NCI-H1092 (cell line): ENCODE measurements at places on chromosomes 12 and 14.

GRCh38 chr12:58554522-58555157 lies 365.7 kb downstream of the LRIG3 start:
- DNase-seq = no peak

- no peak for DNase-seq
Observed at GRCh38 chr12:116621194-116621593, 62.0 kb downstream of the MAP1LC3B2 start.

DNA sequence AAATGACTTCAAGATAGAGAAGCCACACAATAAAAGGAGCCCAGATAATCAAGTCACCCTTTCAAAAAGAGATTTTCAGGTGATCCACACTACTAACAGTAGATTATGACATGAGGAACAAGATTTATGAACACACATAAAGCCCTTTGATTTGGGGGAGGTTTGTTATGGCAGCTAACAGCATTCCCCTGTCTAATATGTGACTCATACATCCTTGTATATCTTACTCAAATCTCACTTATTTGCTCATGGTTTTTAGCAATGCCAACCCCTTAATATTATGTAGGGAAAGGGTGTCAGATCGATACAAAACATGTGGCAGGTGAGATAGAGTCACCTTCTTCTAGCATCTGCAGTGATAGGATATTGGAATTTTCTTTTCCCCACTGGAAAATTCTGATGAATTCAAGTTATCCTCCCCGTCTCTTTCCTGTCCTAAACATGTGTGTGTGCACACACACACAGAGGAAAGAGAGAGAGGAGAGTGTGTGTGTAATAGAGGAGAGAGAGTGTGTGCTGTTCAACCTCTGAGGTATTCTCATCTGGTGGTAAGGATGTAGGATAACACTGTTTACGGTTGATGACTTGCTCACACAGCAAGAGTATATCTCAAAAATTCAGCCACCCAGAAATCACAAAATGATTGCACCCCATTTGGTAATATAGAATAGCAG lies 319.9 kb downstream of the KCNC2 start:
- DNase-seq = no peak

- no peak for DNase-seq
Observed at GRCh38 chr12:68264158-68264855, 10.9 kb upstream of the IL22 start.

DNA sequence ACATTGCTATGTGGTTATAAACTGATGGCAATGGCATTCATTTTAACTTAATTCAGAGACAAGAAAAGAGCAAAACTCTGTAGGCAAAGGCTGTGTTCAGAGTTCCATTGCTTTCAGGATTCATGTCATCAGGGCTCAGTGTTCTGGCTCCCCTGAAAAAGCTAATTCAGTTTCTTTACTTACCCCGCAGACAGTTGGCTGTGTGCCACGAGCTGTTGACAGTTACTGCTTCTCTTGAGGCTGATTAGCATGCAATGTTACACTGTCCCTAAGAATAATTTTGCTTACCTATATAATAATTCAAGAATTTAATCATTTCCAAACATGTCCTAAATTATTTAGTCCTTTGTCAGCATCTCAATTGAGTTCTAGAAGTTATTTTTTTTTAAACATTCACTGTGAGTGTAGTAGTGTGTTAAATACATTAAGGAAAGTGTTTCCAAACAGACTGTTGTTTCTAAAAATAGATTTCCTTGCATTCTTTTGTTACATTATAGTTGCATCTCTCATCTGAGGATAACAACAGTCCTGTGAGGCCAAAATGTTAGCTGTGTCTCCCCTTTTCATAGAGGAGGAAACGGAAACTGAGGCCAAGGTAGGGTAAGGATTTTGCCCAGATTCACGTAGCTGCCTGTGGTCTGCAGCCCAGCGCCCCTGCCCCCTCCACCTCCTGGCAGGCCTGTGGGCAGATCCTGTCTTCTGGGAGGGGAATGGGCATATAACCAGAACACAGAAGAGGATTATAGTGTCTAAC lies 98.6 kb downstream of the PELI2 start:
- peak; percentile 78 for DNase-seq

DNA sequence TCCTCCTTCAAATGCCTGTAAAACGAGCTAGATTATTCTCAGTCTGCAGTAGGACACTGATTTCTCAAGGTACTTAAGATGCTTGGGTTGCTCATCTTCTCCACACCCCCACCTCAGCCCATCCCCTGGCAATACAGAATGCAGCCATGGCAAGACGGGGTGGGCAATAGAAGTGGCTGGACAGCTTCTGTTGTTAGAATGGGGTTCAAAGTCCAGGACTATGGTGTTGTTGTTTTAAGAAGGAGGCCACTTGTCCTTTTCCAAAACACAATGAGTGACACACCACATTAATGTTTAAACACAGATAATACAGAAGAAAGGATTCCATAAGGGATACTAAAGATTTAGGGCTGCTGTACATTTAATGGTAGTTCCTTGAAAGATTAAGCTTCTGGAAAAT lies 188.9 kb upstream of the BCL2L14 start:
- no peak for DNase-seq

- DNase-seq = no peak
Observed at GRCh38 chr12:108335349-108336119, 3.6 kb downstream of the CMKLR1 start.

DNA sequence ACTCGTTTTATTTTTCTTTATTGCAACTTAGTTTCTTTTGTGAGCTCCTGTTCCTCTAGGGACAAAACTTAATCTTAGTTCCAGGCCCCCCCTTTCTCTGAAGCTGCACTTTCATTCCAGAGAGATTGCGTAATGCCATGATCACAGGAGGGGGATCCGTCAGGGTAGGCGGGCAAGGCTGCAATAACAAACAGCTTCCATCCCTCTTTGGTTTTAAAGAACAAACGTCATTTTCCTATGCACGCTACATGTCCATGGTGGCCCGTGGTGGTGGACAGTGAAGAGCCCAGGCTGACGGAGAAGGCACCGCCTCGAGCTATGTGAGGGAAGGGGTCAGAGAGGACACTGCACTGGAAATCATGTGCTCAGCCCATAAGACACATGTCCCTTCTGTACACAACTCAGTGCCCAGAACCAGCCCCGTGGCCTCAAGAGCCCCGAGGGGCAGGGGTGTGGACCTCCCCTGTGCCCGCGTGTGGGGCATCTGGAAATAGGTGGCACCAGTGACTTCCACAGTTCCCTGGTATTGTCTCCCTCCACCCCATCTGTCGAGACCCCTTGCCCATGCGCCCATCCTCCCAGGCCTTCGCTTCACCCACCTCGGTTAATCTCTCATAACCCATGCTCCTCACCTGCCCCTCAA lies 161.4 kb downstream of the ADGRD1 start:
- no peak for DNase-seq

DNA sequence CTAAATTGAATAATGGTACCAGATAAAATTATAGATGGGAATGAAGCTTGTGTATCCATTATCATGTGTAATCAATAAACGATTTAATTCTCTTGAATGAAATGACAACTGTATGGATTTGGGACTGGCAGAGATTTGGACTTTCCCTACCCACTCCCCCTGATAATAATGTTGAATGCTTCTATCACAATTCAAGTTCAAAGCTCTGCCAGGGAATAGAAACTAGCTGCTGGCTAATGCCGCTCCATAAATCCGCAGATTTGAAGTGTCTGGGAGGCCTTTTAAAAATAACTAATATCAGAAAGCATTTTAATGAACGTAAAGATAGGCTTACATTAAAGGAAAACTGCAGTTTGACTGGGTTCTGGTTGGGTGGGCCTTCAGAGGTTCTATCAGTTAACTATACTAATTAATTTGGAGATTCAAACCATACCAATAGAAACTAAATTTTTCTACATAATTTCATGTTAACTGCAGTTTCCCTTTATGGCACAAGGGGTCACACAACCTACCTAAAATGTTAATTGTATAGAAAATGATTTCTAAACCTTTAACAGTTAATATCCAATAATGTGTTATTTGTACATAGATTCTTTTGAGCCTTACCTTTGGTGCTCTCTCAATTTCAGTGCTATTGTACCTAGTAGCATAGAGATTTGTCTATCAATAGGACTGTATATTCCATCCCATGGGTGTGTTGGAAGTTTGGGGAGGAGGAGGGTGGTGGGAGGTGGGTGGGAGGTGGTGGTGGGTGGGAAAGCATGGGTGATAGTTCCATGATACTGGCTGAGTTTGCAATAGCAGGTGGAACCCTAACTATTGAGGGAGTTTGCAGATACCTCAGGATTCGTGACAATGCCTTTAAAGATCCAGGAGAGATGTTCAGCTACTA lies 4.9 kb downstream of the HNRNPA1 start:
- DNase-seq = no peak

DNA sequence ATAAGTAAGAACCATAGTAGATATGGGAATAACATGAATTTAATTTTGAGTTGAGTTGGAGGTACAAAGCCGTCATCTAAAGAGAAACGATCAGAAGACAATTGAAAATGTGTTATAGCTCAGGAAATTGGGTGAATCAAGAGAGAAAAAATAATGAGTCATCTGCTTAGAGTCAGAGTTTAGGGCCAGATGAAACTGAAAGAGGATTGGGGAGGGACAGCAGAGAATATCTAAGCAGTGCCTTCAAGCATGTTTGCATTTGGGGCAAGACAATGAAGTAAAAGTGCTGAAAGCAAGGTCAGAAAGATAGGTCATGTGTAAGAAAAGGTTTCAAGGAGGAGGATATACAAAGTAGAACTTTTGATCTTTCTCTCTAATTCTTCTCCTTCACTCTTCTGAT lies 49.4 kb downstream of the SLC15A5 start:
- no peak for DNase-seq

DNA sequence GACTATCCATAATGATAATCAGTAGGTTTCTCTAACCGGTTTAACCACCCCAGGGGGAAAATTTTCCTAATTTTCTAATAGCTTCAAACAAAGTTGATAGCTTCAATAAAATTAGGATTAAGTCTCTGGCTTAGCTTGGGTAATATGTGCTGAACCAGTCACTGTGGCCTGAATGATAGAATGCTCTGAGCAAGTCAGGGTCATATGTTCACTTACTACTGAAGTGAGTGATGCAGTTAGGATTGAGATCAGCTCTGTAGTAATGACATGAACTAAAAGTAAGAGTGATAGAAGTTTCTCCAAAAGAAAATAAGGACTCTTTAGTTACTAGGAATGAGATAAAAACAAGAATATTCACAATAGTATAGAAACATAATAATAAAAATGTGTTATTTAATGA lies 32.6 kb downstream of the ETNK1 start:
- DNase-seq = no peak

- no peak for DNase-seq
Observed at GRCh38 chr12:81722004-81722403, 37.1 kb downstream of the PPFIA2 start.
